ENCODE measurements at places on chromosomes 1 and 21. TPM values are rescaled to one million over a fixed set of nuclear protein-coding genes. Genes with fewer than 3 reads are reported as not detected.

Gene CHI3L2
- not detected for total RNA-seq

Gene DPH2
- 18.8 TPM for total RNA-seq

Gene APCS
- total RNA-seq: not detected

Gene AIM2
- total RNA-seq: not detected

Gene FLG2
- not detected for total RNA-seq

Gene ELK4
- 33.4 TPM for total RNA-seq

Gene HES3
- not detected for total RNA-seq

GRCh38 chr1:178096421-178096820 is 2.5 kb downstream of the RASAL2 start:
- DNase-seq: no peak

DNA sequence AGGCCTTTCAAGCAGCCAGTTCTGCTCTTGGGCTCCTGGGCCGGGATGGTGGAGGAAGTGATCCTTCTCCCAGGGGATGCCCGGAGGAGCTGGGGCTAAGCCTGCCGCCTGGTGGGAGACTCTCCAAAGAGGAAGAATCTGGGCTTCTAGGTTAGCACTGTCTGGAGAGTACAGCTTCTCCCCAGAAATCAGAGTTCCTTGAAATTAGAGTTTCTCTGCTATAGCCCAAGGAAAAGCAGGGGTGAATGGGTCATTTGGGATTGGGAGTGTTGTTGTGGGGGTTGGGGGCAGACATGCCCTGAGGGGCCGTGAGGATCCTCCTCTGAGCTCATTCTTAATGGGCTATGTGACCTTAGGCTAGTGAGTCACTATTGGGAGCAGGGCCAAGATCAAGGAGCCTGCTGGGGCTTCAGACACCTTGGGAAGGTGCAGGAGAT is 6.5 kb downstream of the LGR6 start:
- DNase-seq: no peak

DNA sequence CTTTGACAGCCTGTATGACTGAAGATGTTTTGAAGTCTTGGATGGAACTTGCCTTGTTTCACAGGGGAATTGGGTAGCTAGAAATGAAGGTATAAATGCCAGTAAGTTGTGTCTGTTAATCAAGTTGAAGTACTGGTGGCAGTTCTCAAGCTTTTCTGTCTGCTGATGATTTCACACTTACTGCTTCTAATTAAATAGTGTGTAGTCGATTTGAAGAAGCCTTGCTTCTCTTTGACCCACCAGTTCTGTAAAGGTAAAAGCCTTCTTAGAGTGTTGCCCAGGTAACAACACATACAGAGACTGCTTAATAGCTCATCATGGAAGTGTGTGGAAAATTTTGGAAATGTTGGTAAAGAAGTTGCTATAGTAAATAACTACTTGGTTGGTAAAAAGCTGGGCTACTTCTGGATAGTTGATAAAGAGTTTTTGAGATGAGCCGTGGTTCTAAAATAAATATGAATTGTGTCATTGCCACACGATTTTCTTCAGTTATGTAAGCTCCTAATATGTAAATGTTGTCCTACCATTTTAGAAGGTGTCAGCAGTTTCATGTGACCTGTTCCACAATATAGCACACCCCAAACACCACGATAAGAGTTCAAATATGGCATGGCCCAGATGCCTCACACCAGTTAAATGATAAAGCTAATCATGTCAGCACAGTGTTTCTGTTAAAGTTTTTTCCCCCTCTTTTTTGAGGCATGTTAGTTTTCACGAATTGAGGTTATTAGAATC is 7.4 kb downstream of the RABGAP1L start:
- DNase-seq: no peak

DNA sequence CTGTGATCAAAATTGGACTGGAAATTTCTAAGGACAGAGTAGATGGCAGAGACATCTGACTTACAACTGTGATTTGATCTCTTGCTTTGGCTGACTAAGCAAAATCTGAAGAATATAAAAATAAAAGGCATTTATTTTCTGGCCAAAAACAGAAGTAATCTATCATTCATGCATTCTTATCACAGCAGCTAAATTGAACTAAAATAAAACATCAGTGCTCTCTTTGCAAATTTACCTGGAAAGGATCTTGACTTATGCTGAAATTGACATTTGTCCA is 81.4 kb upstream of the ZNF678 start:
- no peak for DNase-seq

GRCh38 chr1:145983960-145984830 is 12.2 kb downstream of the TXNIP start:
- no peak for DNase-seq

GRCh38 chr1:19512545-19512944 is 27.2 kb upstream of the CAPZB start:
- DNase-seq: no peak

DNA sequence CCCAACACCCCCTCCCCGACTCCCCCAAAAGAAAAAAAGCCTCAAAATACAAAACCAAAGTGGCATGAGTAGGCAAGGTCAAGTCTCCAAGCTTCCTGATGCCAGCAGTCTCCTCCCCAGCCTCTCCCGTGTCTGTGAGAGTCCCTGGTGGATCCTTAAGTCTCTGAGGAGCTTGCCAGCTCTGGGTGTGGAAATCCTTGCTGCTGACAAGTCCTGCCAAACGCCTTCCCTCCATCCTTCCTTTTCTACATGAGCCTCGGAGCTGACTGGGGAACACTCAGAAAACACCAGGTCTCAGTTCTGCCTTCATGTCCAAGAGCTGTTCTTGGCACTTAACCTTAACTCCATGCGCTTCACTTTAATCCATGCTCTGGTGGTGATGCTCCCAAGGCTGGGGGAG is 3.7 kb upstream of the ETV3L start:
- DNase-seq: no peak

DNA sequence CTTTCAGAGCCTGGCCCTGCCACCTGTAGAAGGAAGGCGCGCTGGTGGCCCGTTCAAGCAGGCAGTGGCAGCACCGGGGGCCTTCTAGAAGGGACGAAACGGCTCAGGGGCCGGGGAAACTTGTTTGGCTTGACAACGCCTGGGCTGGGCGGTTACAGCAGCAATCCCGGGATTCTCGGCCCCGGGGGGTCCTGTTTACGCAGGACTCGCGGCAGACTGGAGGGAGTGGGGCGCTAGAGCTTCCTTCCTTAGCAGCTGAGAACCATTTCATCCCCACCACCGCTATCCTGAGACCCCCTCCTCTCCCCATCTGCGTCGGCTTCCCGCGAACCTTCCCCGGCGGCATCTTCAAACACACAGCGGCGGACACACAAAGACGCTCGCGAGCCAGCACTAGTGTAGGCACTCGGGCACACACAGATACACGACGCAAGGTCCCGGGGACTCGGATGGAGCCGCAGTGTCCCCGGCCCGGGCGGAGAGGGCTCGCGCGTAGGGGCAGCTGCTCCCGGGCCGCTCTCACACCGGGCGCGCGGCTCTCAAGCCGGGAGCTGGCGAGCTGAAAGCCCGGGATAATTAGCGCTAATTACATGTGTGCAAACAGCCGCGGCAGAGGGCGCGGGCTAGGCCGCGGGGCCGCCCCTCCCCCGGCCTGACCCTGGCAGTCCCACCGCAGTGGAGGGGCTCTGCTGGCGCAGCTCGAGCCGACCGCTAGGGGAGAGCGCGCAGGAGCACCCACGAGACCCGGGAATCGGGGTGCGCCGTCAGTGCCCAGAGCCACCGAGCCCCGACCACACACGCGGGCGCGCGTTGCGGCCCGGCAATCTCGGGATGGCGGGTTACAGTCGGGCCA is 271.4 kb downstream of the FOXD2 start:
- peak; percentile 8 for DNase-seq

GRCh38 chr1:58981392-58981791 is 197.5 kb upstream of the JUN start:
- no peak for DNase-seq

DNA sequence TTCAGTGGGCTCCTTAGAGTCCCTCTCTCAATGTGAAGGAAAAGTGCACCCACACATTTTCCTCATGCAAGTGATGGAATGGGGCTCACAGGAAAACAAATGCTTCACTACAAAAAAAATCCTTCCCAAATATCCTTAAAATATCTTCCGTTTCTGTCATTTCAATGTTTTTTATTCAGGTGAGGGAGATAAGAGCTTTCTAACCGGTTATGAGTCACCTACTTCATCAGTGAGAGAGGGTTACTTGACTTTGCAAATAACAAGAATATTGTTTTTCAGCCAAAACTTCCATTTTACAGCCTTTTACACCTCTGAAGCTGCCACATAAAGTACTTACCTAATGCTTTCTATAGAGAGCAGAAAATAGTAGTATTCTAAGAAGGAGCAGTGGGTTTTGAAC is 98.3 kb upstream of the CD55 start:
- no peak for DNase-seq
